ENCODE measurements at places on chromosomes 16 and 17.

DNA sequence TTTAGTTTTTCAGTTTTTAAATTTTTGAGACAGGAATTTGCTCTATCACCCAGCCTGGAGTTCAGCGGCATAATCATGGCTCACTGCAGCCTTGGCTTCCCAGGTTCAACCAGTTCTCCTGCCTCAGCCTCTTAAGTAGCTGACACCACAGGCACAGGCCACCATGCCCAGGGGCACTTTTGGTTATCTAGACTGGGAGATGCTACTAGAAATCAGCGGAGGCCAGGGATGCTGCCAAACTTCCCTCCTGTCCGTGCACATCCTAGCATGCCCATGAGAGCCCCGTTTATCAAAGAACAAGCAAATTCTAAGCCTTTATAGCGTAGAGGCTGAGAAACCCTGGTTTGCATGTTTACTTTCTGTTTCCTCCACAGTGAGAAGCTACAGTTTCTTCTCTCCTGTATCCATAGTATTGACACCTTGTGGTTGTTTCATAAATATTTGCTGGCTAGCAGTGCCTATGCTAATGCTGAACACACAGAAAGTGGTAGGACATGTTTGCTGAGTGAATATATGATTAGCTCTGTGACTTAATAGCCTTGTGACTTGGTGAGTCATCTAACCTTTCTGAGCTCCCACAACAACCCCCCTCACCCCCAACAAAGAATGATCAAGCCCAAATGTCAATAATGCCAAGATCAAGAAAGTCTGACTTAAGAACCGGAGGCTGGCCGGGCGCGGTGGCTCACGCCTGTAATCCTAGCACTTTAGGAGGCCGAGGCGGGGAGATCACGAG is 39.2 kb upstream of the MAF start:
- H3K27ac ChIP-seq = peak overlapping the region; percentile 81
- no peak overlapping the region for H3K4me3 ChIP-seq
- H3K27me3 ChIP-seq = no peaks in the 10 kb centered on the region
- H3K4me1 ChIP-seq = peaks cover 24% of the 10 kb centered on the region

DNA sequence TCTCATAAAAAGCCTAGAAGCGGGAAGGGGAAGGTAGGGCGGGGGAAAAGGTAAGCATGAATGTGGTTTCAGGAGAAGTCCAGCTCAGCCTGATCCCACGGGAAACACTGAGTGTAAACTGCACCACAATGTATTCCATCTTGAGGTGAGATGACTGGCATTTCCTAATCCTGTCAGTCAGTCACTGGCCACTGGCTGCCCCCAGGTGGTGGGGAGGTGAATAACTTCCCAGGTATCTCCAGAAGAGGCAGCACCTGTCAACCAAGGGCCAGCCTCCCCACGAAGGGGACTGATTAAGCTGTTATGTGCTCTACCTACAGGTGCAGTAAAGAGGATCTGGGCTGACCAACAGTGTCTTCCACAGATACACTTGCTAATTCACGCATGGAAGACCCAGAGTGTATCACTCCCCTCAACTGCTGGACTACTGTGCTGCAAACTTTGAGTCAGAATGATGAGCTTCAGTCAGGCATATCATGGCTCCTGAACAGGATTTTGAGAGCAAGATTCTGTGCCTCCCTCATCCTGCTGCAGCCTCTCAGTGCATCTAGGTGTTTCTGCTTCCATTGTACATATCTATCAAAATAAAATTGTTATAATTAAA is 108.5 kb upstream of the CCL2 start:
- no peak overlapping the region for H3K4me3 ChIP-seq
- H3K36me3 ChIP-seq = no peaks in the 10 kb centered on the region
- H3K27ac ChIP-seq = no peak overlapping the region
- H3K27me3 ChIP-seq = peaks cover 12% of the 10 kb centered on the region
- no peaks in the 10 kb centered on the region for H3K4me1 ChIP-seq

GRCh38 chr17:2706911-2707510 is 4.6 kb downstream of the CLUH start:
- H3K4me1 ChIP-seq = peaks cover 61% of the 10 kb centered on the region
- peaks cover 23% of the 10 kb centered on the region for H3K36me3 ChIP-seq
- H3K27ac ChIP-seq = peak overlapping the region; percentile 89
- no peaks in the 10 kb centered on the region for H3K27me3 ChIP-seq
- H3K4me3 ChIP-seq = peak overlapping the region; percentile 72
- no peak for DNase-seq

GRCh38 chr16:46612121-46612520 is 9.1 kb downstream of the SHCBP1 start:
- H3K27me3 ChIP-seq = no peaks in the 10 kb centered on the region
- no peak overlapping the region for H3K4me3 ChIP-seq
- H3K27ac ChIP-seq = no peak overlapping the region
- DNase-seq = no peak
- H3K4me1 ChIP-seq = no peaks in the 10 kb centered on the region
- no peaks in the 10 kb centered on the region for H3K36me3 ChIP-seq

DNA sequence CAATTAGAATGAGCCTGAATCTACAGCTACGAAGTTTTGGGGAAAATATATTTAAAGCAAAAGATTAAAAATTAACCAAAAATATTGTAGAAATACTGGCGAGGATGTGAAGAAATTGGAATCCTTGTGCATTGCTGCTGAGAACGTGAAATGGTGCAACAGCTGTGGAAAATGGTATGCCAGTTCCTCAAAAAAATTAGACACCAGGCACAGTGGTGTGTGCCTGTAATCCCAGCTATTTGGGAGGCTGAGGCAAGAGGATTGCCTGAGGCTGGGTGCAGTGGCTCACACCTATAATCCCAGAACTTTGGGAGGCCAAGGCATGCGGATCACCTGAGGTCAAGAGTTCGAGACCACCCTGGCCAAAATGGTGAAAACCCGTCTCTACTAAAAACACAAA is 119.9 kb upstream of the TMEM97 start:
- no peaks in the 10 kb centered on the region for H3K4me1 ChIP-seq
- H3K27me3 ChIP-seq = no peaks in the 10 kb centered on the region
- no peak overlapping the region for H3K4me3 ChIP-seq
- no peak for DNase-seq
- no peak overlapping the region for H3K27ac ChIP-seq

- no peak overlapping the region for H3K27ac ChIP-seq
- no peak for DNase-seq
- H3K27me3 ChIP-seq = no peaks in the 10 kb centered on the region
- H3K4me3 ChIP-seq = no peak overlapping the region
- no peaks in the 10 kb centered on the region for H3K4me1 ChIP-seq
- H3K36me3 ChIP-seq = no peaks in the 10 kb centered on the region
These were observed 351.2 kb upstream of the DYNLRB2 start for GRCh38 chr16:80189476-80190175.

- DNase-seq = no peak
- no peak overlapping the region for H3K27ac ChIP-seq
- H3K27me3 ChIP-seq = peaks cover 20% of the 10 kb centered on the region
- H3K4me1 ChIP-seq = peaks cover 41% of the 10 kb centered on the region
- H3K36me3 ChIP-seq = no peaks in the 10 kb centered on the region
- H3K4me3 ChIP-seq = peak overlapping the region; percentile 35
These were observed 23.4 kb upstream of the ZFHX3 start for GRCh38 chr16:73071131-73071940.

DNA sequence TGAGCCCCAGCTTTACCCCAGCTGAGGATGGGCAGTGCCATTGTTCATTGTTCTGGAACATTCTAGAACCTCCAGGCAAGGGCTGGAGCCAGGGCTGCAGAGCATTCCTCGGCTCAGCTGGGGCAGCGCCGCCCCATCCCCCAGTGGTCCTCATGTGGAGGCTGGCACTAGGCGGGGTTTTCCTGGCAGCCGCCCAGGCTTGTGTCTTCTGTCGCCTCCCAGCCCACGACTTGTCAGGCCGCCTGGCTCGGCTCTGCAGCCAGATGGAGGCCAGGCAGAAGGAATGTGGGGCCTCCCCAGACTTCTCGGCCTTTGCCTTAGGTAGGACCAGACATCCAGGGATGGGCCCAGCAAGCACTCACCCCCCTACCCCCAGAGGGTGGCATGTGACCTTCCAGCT is at the start of gene TMEM95:
TSS of gene TMEM95 (plus strand) at position 104 of the 400 bp plus-strand sequence. CDS start at position 153, 49 bp downstream.
- H3K27ac ChIP-seq = peak within 1 kb of the TSS; percentile 97
- peak within 1 kb of the TSS; percentile 79 for H3K4me3 ChIP-seq

DNA sequence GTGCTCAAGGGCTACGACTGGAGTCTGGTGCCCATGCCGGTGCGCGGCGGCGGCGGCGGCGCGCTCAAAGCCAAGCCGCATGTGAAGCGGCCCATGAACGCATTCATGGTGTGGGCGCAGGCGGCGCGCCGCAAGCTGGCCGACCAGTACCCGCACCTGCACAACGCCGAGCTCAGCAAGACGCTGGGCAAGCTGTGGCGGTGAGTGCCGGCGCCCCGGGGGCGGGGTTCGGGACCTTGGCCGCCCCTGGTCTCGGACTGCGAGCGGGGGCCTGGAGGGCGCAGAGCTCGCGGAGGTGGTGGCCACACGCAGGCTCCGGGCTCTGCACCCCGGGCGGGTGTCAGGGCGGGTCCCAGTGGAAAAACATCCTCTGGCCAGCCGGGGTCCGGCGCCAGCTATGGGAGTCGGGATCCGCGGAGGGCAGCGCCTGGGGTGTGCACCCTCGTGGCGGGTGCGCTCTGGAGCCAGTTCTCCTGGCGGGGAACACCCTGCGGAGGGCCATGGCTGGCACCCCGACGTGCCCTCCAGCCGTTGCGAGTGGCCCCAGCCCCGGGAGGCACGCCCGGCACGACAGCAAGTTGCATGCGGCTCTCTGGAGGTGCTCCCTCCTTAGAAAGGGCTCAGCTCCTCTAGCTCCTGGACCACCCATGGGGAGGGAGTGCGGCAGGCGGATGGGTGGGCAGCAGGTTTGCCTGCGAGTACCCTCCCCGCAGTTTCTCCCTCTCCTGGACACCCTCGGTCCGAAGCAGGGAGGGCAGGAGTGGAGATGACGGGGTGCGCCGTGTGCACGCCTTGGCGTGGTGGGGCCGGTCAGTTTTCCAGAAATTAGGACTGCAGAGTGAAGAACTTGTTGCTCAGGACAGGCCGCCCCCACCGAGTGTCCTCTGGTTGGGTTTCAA is 824 bp downstream of the SOX8 start:
- H3K4me1 ChIP-seq = peaks cover 32% of the 10 kb centered on the region
- H3K36me3 ChIP-seq = no peaks in the 10 kb centered on the region
- H3K27me3 ChIP-seq = peaks cover 87% of the 10 kb centered on the region
- H3K27ac ChIP-seq = peak overlapping the region; percentile 23

DNA sequence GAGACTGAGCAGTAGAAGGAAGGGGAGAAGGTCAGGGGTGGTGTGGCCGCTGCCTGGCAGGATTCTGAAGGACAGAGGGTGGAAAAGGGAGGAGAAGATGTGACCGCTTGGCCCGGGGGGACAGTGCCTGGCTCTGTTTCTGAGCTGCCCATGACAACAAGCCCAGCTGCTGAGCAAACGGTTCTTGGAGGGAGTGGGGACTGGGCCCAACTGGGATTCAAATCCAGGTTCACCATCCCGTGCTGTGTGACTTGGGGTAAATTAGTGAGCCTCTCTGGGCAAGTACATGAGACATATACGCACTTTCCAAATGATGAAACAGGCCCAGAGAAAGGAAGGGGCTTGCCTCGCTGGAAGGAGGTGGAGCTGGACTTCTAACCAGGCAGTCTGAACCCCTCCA is 23.3 kb downstream of the SEC14L5 start:
- no peaks in the 10 kb centered on the region for H3K36me3 ChIP-seq
- H3K4me3 ChIP-seq = no peak overlapping the region
- H3K27me3 ChIP-seq = peaks cover 3% of the 10 kb centered on the region
- no peak for DNase-seq
- no peak overlapping the region for H3K27ac ChIP-seq

- H3K27me3 ChIP-seq = no peaks in the 10 kb centered on the region
- H3K36me3 ChIP-seq = no peaks in the 10 kb centered on the region
- no peaks in the 10 kb centered on the region for H3K4me1 ChIP-seq
- no peak for DNase-seq
- no peak overlapping the region for H3K27ac ChIP-seq
- no peak overlapping the region for H3K4me3 ChIP-seq
These were observed 1324.9 kb upstream of the CDH8 start for GRCh38 chr16:63361032-63361624.

- peak overlapping the region; percentile 64 for H3K27ac ChIP-seq
- no peak overlapping the region for H3K4me3 ChIP-seq
- peaks cover 24% of the 10 kb centered on the region for H3K4me1 ChIP-seq
- peaks cover 9% of the 10 kb centered on the region for H3K36me3 ChIP-seq
- DNase-seq = no peak
These were observed 20.0 kb upstream of the WFIKKN1 start for GRCh38 chr16:610513-611381.

DNA sequence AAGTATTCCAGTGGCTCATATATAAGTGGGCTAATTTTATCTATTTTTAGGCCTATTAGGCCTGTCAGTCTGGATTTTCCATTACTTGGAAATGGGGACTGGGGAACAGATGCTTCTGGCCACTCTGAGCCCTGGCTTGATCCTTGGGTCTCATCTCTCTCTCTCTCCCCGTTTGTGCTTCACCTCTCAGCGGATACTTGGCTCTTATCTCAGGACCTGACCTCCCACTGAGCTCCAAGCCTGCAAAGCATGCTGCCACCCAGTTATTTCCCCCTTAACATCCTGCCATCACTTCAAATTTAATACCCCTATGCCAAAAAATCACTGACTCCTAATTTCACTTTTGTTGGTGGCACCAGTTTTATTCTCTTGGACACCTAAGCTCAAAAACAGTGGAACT is 4.2 kb downstream of the ZNF843 start:
- peaks cover 5% of the 10 kb centered on the region for H3K4me1 ChIP-seq
- H3K27me3 ChIP-seq = no peaks in the 10 kb centered on the region
- DNase-seq = no peak
- no peak overlapping the region for H3K27ac ChIP-seq

- DNase-seq = no peak
- H3K36me3 ChIP-seq = no peaks in the 10 kb centered on the region
- H3K27me3 ChIP-seq = no peaks in the 10 kb centered on the region
- H3K4me3 ChIP-seq = no peak overlapping the region
- no peak overlapping the region for H3K27ac ChIP-seq
These were observed 72.0 kb upstream of the MARCHF10 start for GRCh38 chr17:62880120-62880519.

Measured in suprapubic skin (tissue), 4 donors.